ENCODE measurements at places on chromosomes 11 and 22.

GRCh38 chr11:35662649-35663407 is at the start of gene TRIM44:
TSS of gene TRIM44 (plus strand) at chr11:35662775. CDS start at chr11:35663112, 337 bp downstream.
- peak; percentile 37 for DNase-seq

DNA sequence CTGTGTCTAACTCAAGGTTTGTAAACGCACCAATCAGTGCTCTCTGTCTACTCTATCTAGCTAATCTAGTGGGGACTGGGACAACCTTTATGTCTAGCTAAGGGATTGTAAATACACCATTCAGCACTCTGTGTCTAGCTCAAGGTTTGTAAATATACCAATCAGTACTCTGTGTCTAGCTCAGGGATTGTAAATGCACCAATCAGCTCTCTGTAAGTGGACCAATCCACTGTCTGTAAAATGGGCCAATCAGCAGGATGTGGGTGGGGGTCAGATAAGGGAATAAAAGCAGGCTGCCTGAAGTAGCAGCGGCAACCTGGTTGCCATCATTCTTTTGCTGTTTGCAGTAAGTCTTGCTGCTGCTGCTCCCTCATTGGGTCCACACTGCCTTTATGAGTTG is 8.4 kb upstream of the CYP2D6 start:
- DNase-seq: no peak

DNA sequence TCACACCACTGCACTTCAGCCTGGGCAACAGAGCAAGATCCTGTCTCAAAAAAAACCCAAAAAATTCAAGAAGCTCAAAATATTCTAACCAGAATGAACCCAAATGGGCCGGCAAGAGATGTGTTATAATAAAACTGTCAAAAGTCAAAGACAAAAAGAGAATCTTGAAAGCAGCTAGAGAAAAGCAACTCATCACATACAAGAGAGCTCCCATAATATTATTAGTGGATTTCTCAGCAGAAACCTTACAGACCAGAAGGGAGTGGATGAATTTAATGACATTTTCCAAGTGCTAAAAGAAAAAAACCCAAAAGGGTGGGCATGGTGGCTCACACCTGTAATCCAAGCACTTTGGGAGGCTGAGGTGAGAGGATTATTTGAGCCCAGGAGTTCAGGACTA is 22.9 kb upstream of the HORMAD2 start:
- no peak for DNase-seq

DNA sequence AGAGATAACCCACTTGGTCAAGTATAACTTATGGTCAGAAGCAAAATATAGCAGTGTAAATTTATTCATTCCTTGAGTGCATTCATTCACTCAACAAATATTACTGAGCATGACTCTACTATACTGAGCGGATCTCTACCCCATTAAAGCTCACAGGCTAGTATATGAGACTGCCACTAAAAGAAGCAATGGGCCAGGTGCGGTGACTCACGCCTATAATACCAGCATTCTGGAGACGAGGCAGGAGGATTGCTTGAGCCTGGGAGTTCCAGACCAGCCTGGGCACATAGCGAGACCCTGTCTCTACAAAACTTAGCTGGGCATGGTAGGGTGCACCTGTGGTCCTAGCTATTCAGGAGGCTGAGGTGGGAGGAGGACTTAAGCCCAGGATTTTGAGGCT is 197.6 kb upstream of the BLID start:
- no peak for DNase-seq

DNA sequence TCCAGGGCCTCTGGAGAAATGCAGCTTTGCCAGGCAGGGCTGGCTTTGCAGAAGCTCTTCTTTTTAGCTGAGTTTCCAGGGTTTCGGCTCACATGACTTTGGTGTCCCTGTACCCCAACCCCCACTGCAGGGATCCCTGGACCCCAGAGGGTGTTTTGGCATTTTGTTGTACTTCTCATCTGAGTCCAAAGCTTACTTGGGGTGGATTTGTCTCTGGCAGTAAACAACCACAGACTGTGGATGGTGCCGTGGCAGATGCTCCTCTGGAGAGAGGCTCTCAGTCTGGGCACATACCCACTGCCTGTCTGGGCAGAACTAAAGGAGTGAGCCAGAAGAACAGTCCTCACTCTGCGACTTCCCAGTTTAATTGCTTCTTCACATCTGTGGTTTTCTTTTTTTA is 49.6 kb downstream of the COMMD9 start:
- DNase-seq: no peak

- no peak for DNase-seq
Measured at GRCh38 chr22:27456696-27457503, 344.7 kb downstream of the MN1 start.

DNA sequence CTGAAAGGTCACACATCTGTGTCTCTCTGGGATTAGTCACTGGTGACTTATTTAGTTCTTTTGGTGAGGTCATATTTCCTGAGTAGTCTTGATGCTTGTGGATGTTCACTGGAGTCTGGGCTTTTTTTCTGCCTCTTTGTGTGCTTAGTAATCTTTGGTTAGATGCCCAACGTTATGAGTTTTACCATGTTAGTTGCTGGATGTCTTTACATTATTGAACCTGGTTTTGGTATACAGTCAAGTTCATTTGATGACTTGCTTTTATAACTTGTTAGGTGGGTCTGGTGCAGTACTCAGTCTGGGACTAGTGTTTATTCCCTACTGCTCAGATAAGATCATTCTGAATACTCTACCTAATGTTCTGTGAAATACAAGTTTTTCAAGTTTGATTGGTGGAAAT is 26.2 kb upstream of the SLC37A2 start:
- peak; percentile 31 for DNase-seq

GRCh38 chr22:48957311-48957986 is 870.2 kb downstream of the BRD1 start:
- no peak for DNase-seq

DNA sequence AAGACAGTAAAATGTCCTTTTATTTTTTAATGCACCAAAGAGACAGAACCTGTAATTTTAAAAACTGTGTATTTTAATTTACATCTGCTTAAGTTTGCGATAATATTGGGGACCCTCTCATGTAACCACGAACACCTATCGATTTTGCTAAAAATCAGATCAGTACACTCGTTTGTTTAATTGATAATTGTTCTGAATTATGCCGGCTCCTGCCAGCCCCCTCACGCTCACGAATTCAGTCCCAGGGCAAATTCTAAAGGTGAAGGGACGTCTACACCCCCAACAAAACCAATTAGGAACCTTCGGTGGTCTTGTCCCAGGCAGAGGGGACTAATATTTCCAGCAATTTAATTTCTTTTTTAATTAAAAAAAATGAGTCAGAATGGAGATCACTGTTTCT is 1.1 kb upstream of the CCND1 start:
- DNase-seq: no peak

- no peak for DNase-seq
Measured at GRCh38 chr11:45592636-45593035, 72.8 kb downstream of the CHST1 start.

GRCh38 chr22:47435204-47435487 is 672.7 kb downstream of the TBC1D22A start:
- DNase-seq: no peak

DNA sequence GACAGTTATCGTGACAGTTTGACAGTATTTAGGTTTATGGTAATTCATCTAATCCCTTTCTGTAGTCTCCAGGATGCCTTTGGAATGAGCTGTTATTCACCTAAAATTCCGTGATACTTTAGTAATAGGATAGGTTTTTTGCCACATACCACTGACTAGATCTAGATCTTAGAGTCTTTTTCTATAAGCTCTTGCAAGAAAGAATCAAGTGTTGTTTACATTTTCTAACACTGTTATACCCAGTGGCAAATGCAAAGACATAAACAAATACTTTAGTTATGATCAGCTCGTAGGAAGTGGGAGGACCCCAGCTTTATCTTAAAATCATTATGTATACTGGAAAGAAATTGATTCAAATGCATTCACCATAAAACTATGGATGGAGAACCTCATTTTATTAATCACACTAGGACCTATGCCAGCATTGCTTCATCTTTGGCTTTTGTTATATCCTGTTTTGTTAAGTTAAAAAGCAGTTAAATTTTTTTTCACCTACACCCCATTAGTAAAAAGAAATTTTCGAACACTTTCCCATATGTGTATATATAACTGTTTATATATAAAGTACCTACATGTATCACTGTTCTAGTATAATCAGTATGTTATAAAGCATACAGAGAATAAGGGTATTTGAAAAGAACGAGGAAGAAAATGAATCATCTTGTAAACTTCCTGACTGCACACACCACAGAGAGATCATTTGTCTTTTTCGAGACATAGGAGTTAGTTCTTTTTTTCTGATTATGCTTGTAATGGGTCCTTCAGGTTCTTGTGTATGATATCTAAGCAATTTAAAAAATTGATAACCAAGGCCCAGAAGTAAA is 60.9 kb downstream of the PDHX start:
- DNase-seq: peak; percentile 48

DNA sequence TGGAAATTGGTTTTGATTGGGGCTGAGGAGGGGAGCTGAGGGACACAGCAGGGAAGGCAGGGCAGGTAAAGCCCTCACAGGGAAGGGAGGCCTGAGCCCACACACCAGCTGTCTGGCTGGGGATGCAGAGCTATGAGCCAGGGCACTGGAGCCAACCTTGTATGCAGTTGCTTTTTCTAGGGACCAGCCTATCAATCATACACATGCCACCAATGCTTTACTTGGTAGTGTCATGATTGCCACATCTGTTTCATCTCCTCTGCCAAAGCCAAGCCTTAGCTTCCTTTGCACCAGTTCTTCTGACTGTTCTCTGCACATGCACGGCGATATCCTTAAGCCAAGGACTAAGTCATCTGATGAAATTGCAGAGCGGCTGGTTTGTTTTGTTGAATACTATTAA is 207.1 kb upstream of the PLET1 start:
- DNase-seq: no peak

DNA sequence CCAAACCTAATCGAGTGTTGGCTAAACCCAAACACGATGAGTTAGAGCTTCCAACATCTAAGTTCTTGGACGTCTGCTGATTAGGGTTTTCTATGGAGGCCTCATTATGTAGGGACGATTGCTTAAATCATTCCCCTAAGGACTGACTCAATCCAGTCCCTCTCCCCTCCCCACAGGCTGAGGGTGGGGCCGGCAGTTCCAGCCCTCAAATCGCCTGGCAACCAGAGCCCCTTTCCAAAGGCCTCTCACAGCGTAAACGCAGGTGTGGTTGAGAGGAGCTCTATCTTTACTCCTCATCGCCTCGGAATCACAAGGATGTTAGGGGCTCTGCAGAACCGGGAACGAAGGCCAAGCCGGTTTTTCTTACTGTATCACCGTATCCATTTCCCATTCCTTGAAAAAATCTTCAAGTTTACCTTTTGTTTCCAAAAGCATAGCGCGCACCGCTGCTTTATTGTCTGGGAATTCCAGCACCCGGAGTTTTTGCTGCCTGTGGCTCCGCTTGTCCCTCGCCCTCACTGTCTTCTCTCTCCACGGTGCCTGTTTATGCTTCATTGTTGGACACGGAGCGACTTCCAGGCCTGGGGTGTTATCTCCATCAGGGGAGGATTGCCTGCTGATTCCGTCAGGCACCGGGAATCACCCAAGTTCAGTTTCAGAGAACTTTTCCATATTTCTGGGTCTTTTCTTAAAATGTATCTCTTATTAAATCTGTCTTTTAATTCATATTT is 13.8 kb upstream of the IFITM3 start:
- no peak for DNase-seq

DNA sequence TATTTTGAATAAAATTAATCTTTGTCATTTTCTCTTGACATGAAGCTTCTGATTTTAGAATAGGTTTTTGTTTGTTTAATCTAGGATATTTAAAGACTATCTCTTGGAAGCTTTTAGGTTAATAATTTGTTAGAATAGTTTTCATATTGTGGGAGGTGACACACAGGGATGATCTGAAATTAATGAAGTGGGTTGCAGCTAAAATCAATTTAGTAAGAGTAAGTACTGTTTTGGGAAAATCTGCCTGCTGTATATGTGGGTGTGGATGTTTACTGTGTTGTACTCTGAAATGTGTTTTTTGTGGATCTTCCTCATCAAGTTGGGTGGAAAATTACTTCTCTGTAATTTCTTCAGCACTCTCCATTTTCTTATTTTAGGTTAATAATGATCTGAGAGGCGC is 67.3 kb downstream of the BID start:
- DNase-seq: no peak

- no peak for DNase-seq
Measured at GRCh38 chr22:33022231-33022630, 36.0 kb downstream of the SYN3 start.

- DNase-seq: no peak
Measured at GRCh38 chr11:45660729-45661438, 4.5 kb downstream of the CHST1 start.

GRCh38 chr11:111560800-111561199 is 20.3 kb downstream of the LAYN start:
- no peak for DNase-seq

- DNase-seq: no peak
Measured at GRCh38 chr11:69005631-69006368, 7.2 kb downstream of the MRGPRF start.

All from AG09309 (cell line).